ENCODE measurements at places on chromosomes 3 and 15.

DNA sequence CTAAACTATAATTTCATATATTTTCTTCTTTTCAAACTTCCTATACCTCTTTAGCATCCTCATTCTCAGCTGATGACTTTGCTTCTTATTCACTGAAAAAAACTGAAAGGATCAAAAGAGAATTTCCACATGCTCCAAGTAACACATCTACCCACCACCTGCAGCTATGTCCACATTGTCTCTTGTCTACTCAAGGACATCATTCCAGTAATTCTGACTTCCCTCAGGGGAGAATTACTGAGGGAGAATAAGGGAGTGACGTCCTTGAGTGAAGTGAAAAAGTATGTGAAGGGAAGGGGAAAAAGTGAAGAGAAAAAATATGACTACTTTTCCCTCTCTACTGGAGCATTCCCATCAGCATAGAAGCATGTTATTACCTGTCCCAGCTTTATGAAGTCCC is 32.6 kb downstream of the ETFA start:
- DNase-seq: no peak

GRCh38 chr3:64405211-64405835 is 180.1 kb upstream of the PRICKLE2 start:
- no peak for DNase-seq

DNA sequence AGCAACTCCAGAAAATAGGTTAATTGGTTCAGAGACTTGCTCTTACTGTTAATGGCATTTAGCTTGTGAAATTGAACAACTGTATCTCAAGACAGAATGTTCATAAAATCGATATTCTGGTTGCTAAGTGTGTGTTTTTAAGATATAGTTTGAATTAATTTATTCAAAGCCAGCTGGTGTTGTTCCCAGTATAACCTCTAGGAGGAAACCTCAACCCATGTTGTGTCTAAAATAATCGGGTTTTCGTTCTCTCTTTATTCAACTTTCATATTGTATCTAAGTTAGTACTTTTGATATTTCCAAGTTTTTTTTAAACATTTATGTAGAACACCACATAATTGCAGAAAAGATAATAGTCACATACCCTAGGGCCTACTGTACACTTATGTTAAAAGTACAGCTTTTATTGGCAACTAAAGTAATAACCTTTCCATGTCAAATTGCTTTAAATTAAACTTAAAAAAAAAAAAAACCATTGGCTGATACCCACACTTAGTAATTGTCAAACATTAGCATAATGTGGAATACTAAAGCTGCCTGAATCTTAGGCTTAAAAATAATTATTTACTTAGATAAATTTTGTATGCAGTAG is 90.9 kb downstream of the SAMMSON start:
- peak; percentile 48 for DNase-seq

DNA sequence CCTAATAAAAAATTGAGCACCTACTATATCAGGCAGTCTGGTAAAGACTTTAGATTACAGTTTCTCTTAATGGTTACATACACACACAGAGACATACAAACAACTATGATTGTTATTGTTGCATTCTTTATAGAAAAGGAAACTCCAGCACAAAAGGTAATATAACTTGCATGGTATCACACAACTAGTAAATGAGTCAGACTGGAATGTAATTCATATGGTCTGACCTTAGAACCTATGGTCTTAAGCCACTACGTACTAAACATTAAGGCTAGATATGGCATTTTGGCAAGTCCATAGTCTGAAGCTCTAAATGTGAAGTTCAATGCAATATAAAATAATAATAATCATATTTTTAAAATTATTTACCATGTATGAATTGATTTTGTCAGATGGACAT is 380.6 kb downstream of the LSAMP start:
- no peak for DNase-seq

DNA sequence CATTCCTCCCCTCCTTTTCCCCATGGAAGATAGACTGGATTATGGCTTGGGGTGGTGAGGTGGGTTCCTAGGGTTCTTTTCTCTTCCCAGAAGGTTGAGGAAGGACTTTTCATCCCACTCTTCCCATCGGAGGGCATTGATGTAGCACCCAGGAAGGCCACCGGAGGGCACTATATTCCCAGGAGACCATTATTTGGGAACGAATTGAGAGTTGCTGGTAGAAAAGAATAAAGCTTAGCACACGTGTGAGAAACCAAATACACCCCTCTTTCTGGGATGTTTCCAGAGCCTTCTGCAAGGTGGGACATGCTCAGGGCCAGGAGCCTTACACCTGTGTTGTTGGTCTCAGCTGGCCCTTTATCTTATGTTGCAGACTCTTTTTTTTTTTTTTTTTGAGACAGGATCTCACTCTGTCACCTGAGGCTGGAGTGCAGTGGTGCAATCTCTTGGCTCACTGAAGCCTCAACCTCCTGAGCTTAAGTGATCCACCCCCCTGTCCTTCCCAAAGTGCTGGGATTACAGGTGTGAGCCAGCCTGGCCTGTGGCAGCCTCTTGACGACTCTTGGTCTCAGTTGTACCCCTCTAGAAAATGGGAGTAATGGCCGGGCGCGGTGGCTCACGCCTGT is 6.3 kb upstream of the CDC25A start:
- DNase-seq: peak; percentile 66

DNA sequence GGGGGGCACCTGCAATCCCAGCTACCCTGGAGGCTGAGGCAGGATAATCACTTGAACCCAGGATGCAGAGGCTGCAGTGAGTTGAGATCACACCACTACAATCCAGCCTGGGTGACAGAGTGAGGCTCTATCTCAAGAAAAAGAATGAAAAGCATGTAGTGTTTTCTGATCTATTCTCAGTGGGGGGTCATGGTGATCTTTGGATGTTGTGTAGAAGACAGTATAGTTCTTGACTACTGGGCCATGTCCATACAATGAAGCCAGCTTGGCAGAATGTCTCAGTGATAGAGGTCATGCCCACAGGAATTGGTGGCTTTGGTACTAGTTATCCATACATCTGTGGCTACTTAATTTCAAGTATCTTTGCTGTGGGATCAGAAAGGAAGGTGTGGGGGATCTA is 26.8 kb upstream of the NANOGP8 start:
- DNase-seq: no peak

- no peak for DNase-seq
Measured at GRCh38 chr15:82790321-82790720, 15.5 kb downstream of the FSD2 start.

DNA sequence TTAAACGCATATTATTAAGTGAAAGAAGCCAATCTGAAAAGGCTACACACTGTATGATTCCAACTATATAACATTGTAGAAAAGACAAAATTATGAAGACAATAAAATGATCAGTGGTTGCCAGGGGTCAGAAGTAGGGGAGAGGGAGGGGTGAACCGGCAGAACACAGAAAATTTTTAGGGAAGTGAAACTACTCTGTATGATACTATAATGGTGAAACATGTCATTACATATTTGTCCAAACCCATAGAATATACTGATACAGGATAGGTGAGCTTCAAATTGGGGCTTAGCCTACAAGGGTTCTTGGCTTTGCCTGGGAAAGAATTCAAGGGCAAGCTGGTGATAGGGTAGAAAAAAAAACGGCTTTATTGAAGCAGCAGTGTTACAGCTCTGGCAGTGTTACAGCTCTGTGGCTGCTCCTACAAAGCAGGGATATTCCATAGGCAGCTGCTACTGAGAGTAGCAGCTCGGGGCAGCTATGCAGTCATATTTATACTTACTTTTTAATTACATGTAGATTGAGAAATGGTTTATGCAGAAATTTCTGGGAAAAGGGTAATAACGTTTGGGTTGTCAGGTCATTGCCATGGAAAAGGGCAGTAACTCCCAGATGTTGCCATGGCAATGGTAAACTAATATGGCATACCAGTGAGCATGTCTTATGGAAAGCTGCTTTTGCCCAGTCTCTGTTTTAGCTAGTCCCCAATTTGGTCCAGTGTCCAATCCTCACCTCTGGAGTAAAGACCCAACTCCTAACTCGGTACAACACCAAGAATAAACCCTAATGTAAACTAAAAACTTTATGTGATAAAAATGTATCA is 125.1 kb upstream of the SLC25A36 start:
- peak; percentile 10 for DNase-seq

- no peak for DNase-seq
Measured at GRCh38 chr15:80568876-80569605, 126.1 kb upstream of the ABHD17C start.

DNA sequence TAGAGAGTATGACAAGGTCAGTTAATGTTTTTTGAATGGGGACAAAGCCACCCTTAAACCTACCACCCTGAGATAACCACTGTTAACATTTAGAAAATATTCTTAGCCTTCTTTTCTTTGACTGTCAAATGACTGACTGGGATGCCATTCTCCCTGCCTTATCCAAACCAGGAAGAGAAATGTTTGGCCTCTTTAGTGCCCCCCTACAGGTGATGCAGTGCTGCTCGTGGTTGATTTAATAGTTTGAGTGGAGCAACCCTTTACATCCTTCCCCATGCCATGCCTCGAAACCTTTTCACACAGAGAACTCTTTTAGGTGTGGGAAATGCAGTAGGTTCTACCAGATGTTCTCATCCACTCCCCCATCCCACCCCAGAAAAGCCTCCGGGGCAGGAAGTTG is 38.7 kb upstream of the UMPS start:
- DNase-seq: no peak

DNA sequence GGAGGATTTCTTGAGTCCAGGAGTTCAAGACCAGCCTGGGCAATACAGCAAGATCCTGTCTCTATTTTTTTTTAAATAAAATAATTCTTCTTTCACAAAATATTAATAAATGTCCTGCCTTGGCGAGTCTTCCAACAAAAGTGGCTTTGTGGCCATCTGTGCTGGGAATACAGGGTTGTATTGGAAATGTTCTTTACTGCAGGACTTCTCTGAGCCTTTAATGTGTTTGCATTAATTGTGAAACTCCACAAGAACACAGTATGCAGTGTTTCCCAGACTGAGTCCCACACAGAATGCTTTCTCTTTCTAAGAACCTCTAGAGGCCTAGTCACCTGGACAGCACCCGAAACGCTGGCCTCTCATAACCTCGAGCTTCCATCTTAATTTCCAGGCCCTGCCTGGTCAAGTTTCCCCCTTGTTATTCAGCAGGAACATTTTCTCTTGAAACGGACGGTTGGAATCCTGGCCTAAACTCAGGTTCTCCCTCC is 85.4 kb upstream of the ARRDC4 start:
- DNase-seq: no peak

- no peak for DNase-seq
Measured at GRCh38 chr3:82103241-82103640, 341.8 kb upstream of the GBE1 start.

GRCh38 chr3:71486831-71487230 is 96.7 kb downstream of the FOXP1 start:
- no peak for DNase-seq

DNA sequence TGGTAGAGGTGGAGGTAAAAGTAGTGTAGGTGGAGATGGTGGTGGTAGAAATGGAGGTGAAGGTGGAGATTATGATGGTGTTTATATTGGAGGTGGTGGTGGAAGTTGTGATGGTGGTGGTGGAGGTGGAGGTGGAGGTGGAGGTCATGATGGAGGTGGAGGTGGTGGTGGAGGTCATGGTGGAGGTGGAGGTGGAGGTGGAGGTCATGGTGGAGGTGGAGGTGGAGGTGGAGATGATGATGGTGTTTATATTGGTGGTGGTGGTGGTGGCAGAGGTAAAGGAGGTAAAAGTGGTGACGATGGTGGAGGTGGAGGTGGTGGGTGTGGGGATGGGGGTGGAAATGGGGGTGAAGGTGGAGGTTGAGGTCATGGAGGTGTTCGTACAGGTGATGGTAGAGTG is 107.8 kb downstream of the ASB7 start:
- DNase-seq: no peak

GRCh38 chr3:129576514-129577352 is 29.7 kb downstream of the PLXND1 start:
- DNase-seq: peak; percentile 88

GRCh38 chr15:74461847-74462511 is 1.0 kb upstream of the UBL7 start:
- DNase-seq: no peak

GRCh38 chr15:44706946-44707636 is 4.0 kb downstream of the PATL2 start:
- no peak for DNase-seq

DNA sequence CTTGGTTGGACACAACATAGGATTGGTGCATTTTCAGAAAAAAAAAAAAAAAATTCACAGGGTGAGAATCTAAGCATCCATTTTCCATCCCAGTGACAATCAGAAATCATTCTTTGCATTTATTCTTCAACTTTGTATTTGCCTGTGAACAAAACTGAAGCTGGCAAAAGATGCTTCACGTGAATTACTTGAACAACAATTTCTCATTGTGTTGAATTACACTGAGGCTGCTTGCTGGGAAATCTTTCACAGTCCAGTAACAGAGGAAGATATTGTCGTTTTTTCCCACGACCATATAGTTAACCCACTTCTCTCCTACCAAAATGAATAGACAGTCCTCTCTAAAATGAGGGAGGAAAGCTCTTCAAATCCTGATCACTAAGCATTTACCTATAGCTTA is 4.3 kb upstream of the SLCO3A1 start:
- DNase-seq: no peak

DNA sequence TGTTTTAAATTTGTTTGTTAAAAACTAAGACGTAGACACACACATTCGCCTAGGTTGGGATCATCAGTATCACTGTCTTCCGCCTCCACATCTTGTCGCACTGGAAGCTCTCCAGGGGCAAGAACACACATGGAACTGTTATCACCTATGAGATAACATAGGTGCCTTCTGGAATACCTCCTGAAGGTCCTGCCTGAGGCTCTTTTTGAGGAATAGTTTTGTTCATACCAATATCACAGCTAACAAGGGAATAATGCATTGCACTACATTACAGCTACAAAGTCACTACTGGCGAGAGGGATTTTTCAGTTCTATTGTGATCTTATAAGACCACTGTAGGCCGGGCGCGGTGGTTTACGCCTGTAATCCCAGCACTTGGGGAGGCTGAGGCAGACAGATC is 29.9 kb downstream of the ZWILCH start:
- DNase-seq: no peak

DNA sequence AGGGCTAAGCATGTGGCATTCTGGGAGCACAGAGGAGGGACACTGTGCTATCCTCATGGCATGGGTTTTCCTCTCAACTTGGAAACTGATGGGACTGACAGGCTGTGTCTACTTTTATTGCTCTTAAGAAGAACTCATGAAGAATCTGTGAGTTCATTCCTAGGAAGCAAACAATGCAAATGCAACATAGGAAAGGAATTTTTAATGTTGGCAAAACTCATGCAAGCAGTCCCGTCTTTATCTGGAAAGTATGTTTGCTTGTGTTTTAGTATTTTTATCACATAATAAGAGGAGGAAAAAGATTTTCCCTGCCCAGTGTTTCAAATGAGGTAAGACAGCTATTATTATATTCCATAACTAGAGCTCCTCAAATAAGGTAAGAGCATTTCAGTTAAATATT is 89.7 kb downstream of the TRIM42 start:
- no peak for DNase-seq

GRCh38 chr3:28301688-28302087 is 46.8 kb upstream of the ZCWPW2 start:
- no peak for DNase-seq

DNA sequence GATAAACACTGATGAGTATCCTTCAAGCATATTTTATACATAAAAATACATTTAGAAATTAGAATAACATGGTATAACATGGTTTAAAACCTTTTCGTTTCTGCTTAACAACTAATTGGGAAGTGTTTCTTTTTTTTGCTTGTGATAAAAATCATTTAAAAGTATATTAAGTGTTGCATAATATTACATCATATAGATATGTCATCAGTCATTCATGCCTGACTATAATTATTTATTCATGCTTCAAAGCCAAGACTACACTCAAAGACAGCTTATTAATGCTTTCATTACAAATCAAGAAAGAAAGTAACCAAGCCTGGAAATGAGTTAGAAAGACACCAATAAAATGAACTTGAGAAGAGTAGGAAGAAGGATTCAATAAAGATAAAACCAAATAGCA is 136.6 kb upstream of the TP63 start:
- no peak for DNase-seq

- DNase-seq: peak; percentile 74
Measured at GRCh38 chr3:39541917-39542329, 74.4 kb downstream of the MOBP start.

Measured in hematopoietic multipotent progenitor cell treated with erythropoietin and hydrocortisone succinate and interleukin-3 and kit ligand, for 4 days (in vitro differentiated cells).